ENCODE measurements at places on chromosomes 11 and 22.
A peak's percentile ranks its signal among the peaks of the same experiment; 100 is the strongest.

- H3K36me3 ChIP-seq, result peaks cover 1% of the 10 kb centered on the region
- no peaks in the 10 kb centered on the region for H3K4me1 ChIP-seq
- H3K27me3 ChIP-seq, result no peaks in the 10 kb centered on the region
- no peak for DNase-seq
- no peak overlapping the region for H3K27ac ChIP-seq
- H3K4me3 ChIP-seq, result no peak overlapping the region
These were observed 219.9 kb downstream of the CASP12 start for GRCh38 chr11:104678408-104678807.

GRCh38 chr11:103803062-103803461, 233.4 kb upstream of the DDI1 start:
- H3K27me3 ChIP-seq, result no peaks in the 10 kb centered on the region
- DNase-seq, result no peak
- no peak overlapping the region for H3K4me3 ChIP-seq
- peaks cover 43% of the 10 kb centered on the region for H3K4me1 ChIP-seq
- peak overlapping the region; percentile 59 for H3K27ac ChIP-seq
- peaks cover 2% of the 10 kb centered on the region for H3K36me3 ChIP-seq

DNA sequence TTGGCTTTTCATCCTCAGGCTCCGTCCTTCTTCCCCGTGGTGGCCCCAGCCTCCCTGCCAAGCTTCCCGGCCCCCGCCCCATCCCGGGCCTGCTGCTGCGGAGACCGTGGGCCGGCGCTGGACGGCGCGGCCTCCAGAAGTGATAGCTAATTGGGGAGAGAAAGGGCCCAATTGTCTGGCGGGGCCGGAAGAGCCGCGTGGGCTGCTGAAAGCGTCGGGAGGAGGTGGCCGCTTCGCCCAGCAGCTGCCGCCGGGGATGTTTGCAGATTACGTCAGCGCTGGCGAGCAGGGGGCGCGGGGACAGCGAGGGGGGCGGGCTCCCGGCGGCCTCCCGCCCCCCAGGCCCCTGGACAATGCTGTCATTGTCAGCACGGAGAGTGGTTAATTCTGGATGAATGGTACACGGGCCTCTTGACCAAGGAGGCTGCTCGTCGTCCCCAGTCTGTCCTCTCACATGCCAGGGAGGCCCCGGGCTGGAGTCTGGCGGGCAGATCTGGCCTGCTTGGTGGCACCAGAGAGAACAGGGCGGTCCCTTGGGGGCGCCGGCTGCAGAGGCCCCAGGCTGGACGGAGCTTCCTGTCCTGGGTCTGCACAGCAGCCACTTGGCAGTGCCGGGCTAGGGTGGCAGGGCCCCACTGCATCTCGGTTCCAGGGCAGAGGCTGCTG, 1.6 kb downstream of the SMIM38 start:
- no peak overlapping the region for H3K4me3 ChIP-seq
- DNase-seq, result peak; percentile 17
- no peaks in the 10 kb centered on the region for H3K36me3 ChIP-seq
- peaks cover 8% of the 10 kb centered on the region for H3K27me3 ChIP-seq

DNA sequence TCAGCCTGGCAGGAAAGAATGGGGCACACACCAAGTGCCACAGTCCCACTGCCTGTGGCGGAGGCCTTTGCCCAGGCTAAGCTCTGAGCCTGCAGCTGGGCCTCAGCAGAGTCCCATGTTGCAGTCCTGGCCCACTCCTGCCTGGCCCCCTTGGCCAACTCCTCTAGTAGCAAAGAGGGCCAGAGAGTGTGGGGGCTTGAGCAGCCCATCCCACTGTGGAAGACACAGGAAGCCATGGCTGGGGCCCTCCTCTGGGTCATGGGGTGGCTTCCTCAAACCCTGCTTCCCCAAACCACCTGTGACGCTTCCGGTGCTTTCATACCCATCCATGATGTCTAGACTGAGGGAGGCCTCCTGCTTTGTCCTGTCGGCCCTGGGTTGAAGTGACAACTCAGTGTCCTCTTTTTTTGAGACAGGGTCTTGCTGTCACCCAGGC, 5.8 kb downstream of the RPS19BP1 start:
- no peak for DNase-seq
- no peak overlapping the region for H3K4me3 ChIP-seq
- no peaks in the 10 kb centered on the region for H3K27me3 ChIP-seq
- H3K27ac ChIP-seq, result peak overlapping the region; percentile 7

GRCh38 chr22:19928207-19928606, 13.4 kb upstream of the COMT start:
- no peaks in the 10 kb centered on the region for H3K4me1 ChIP-seq
- no peaks in the 10 kb centered on the region for H3K27me3 ChIP-seq
- no peak overlapping the region for H3K27ac ChIP-seq
- no peak for DNase-seq
- H3K36me3 ChIP-seq, result no peaks in the 10 kb centered on the region
- H3K4me3 ChIP-seq, result no peak overlapping the region

Measured in progenitor cell of endocrine pancreas (in vitro differentiated cells).